ENCODE measurements at places on chromosomes 16 and 17.
A peak's percentile ranks its signal among the peaks of the same experiment; 100 is the strongest.

DNA sequence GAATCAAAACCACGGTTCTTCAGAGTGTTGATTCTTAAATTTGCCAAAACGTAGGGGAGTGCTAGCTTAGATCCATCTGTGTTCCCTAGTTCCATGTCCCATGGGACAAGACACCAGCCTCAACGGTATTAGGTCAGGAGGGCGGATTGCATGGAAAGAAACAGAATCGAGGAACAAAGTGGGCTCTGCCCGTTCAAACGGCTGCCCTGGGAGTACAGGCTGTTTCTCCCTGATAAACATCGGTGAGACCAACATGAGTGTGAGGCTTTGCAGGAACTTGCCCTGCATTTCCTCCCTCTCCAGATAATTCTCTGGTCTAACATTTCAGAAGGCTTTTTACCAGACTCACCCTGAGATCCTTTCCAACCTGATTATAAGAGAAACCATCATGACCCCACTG is 82.2 kb downstream of the MRM3 start:
- no peak for ATAC-seq

DNA sequence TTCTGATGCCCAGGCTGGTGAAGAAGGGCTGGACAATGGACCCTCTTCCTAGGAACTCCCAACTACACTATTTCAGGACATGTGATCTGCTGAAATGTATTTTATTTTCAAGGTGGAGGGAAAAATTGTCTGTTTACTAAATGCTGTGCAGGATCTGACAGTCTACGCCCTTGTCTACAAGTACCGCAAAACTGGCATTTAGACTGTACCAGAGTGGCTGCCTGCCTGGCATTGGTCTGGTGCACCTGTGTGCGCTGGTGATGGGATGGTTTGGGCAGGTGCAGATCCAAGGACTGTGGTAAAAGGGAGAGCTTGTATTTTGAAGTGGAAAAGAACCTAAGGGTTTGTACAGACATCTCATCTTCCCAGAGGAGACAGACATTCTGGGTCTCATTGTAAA is 79.7 kb downstream of the AIPL1 start:
- no peak for ATAC-seq

DNA sequence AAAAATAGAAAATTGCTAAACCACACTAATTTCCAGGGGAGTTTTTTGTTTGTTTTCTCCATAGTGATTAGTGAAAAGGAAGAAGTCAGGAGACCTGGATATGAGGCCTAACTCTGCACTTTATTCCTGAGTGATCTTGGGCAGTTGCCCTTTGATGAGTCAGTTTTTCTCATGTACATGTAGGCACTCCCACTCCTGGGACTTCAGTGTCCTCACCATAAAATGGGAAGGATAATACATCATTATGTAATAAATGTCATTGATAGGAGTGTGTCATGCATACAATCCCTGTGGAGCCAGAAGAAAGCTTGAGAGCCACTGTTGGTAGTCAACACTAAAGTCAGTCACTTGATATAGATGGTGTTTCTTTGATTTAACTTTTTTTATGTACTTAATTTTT is 32.5 kb downstream of the WIPF2 start:
- peak; percentile 94 for ATAC-seq

DNA sequence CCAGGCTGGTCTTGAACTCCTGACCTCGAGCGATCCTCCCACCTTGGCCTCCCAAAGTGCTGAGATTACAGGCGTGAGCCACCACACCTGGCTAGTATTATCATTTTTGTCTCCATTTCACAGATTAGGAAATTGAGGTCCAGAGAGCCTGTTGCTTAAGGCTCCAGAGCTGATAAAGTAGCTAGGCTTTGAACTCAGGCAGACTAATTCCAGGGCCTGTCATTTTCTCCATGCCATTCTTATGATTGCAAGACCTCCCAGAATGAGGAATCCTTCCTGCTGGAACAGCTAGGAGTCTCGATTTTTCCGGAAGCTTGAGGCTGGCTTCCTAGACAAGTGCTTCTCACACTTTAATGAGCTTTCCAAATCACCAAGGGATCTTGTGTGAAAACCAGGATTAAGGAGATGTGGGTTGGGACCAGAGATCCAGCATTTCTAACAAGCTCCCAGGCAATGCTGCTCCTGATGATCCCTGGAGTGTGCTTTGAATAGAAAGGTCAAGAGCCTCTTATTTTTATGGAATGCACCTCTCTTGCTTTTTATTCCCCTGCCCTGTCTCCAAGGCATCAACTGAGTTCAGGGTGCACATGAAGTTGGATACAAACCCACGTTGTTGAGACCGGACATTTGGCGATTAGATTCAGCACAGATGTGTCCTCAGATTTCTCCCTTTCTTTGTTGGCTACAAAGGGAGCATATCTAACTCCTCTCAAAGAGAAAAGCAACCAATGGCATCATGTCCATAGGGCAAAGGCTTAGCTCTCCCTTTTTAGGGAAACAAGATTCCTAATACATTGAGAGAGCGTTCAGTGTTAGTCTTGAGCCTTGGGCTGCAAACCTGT is 40.3 kb upstream of the FAM20A start:
- no peak for ATAC-seq

GRCh38 chr17:30831257-30831656 is 509 bp upstream of the ATAD5 start:
- ATAC-seq = no peak

DNA sequence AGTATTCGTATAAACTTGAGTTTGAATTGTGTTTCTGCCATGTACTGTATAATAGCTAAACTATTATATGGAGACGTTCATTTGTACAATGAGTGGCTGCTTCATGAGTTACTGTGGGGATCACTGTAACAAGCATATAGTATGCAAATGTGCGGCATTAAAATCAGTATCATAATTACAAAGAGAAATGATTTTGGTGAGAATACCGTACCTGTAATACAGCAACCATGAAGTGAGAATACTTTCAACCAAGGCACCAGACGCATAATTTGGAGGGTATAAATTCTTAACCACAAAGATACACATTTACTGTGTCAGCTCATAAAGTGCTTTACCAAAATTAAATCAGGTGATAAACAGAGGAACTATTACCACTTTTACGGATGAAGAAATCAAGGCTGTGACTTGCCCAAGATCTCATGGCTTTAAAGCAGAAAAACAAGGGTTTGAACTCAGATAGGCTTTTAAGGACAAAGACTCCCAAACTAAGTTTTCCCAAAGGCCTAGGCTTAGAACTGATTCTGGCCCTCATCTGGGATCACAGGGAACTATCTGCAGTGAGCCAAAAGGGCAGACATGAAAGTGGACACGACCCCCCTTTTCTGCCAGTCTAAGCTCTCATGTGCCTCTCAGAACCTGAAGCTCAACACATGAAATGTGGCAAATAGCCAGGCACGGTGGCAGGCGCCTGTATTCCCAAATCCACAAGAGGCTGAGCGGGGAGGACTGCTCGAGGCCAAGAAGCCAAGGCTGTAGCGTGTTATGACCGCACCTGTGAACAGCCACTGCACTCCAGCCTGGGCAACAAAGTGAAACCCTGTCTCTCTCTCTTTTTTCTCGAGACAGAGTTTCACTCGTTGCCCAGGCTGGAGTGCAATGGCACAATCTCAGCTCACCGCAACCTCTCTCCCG is 6.4 kb downstream of the RPS15A start:
- ATAC-seq = no peak

GRCh38 chr16:81873843-81874752 is 95.0 kb downstream of the PLCG2 start:
- ATAC-seq = peak; percentile 95

DNA sequence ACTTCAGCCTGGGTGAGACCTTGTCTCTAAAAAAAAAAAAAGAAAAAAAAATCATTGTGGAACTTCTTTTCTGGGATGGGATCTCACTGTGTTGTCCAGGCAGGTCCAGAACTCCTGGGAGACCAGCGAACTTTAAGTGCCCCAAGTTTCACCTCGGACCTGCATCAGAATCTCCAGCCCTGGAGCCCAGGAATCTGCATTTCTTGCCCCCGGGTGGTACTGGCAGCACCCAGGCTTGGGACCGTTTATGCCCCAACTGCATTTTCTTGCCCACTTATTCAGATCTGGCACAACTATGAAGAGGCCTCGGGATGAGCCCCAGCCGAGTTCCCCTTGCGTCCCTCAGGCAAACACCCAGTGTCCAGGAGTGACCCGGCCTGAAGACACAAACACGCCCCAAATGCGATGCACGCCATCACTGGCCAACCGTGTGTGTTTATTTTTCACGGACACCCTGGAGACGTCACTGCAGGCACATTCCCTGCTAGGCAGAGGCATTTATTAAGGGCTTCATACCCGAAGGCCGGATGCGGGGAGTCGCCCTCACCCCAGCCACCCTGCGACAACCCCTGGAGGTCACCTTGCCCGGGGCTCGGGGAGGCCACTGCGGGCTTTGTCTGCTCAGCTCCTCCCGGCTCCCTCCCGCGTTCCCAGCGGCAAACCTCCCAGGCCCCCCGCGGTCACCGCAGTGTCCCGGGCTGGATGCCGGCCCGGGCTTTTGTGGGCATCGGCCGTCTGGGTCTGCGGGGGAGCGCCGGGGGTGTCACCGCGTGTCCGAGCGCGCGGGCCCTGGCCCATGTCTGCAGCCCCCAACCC is 684 bp upstream of the SPIRE2 start:
- peak; percentile 85 for ATAC-seq

GRCh38 chr17:57403236-57403635 is 146.9 kb downstream of the MSI2 start:
- ATAC-seq = no peak

GRCh38 chr17:70034158-70034557 is 40.9 kb upstream of the KCNJ16 start:
- no peak for ATAC-seq

DNA sequence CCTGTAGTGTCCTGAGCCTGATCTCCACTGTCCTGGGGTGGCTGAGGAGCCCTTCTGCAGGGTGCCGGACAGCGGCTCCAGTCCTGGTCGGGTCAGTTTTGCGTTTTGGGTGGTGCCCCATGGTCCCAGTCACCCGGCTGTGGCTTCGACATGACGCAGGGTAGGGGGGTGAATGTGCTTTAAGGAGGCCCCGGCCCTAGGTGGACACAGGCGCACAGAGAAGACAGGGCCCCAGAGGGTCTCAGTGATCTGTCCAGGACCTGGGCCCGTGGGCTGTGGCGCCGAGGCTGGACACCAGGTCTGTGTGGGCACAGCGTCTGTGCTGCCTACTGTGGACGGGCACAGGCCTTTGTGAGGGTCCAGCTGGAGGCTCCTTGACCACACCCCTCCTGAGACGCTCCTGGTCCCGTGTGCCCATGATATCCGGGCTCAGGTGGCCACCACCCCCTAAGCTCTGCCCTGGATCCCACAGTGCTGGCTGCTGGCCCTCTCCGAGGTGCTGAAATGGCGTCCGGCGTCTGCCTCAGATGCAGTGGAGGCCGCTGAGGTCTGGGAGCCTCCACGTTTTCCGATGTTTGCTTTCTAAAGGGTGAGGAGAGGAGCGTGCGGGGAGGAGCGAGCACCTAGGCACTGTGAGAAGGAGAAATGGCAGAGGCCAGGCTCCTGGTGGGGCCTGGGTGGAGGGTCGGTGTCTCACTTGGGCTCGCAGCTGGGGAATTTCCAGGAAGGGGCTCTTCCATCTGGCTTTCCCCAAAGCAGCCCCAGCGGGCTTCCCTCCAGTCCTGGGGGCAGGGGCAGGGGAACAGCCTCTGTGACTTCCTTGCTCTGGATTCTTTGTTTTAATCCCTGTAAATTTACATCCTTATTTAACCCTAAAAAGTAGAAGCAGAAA is 56.1 kb upstream of the ACSF3 start:
- peak; percentile 72 for ATAC-seq

DNA sequence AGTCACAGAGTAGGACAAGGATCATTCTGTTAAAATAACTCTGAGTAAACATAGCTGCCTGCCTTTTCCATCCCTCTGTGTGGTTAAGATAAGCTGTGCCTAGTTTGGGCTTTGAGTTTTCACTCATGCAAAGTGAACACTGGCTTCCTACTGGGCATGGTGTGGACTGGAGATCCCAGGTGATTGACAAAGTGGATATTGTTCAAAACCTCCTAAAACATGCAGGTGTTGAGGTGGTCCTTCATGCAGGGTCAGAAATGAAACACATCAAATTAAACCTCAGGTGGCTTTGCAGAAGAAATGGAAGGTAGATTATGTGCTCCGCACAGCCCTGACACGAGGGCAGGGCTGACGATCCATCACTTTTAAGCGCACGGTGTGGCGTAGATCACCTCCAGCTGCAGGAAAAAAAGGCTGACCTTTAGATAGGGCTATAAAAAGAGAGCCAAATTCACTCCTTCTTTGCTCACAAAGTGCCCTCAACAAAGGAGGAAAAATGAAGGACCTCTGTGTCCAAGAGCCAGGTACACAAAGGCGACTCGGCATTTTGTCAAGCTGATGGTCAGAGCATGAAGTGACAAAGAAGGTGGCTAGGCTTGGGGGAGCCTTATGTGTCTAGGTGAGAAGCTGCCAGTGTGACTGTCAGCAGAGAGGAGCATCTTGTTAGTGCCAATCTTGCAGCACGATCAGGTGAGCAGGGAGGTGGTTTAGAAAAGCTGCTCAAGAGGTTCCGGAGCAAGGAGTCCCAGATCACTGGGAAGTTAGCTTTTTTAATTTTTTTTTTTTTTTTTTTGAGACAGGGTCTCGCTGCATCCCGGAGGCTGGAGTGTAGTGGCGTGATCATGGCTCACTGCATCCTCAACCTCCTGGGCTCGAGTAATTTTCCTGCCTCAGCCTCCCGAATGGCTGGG is 19.9 kb upstream of the ITPRIPL2 start:
- ATAC-seq = no peak

DNA sequence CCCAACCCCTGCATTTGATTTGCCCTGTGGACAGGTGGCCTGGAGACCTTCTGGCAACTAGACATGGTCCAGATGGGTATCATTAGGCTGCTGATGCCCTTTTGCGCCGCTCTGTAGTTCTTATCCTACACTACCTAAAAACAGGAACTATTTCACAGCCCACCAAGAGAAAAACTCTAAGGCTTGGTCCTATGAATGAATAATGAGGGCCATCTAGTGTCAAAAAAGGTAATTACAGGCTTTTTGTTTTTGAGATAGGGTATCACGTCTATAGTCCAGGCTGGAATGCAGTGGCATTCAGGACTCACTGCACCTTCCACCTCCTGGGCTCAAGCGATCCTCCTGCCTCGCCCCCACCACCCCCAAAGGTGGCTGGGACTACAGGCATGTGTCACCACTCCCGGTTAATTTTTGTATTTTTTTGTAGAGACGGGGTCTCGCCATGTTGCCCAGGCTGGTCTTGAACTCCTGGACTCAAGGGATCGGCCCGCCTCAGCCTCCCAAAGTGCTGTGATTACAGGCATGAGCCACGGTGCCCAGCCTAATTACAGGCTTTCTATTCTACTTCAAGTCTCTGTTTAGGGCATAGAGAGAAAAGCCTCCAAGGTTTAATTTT is 20.9 kb downstream of the COIL start:
- ATAC-seq = peak; percentile 93
